ENCODE measurements at places on chromosomes 1 and 21.
A peak's percentile ranks its signal among the peaks of the same experiment; 100 is the strongest.

GRCh38 chr1:180309338-180309737 lies 79.3 kb downstream of the LHX4 start:
- no peak for DNase-seq

DNA sequence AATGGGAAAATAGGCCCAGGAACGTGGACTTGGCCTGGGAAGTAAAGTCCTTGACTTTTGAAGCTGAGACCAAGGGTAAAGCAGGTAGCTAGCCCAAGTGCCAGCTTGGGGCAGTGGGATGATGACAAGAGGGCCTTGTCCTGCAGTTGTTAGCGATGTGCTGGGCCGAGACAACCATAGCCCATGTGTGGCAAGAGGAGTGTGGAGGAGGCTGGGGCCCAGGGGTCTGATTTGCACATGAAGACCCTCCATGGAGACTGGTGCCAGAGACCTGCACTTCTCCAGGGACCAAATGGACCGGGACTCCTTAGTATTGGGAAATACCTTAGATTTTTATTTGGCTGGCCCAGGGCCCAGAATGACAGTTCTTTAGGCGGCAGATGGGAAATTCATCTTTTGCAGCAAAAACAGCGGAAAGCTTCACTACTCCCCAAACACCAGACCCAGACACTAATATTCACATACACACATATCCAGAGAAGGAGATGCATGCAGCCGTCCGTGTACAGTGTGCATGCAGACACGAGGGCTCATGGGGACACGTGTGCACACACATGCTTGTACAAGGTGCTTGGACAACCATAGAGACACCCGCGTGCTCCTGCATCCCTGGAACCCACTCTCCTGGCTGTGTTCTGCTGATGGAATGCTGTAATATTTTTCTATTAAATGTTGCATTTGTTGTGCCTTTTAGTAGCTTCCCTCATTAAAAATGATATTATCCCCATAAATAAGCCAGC lies 78.1 kb upstream of the CSF3R start:
- DNase-seq, result no peak

- no peak for DNase-seq
These were observed 1.7 kb upstream of the HLX start for GRCh38 chr1:220877377-220878095.

- DNase-seq, result no peak
These were observed 1.4 kb upstream of the KLHL21 start for GRCh38 chr1:6603915-6604558.

- peak; percentile 75 for DNase-seq
These were observed 199.4 kb downstream of the ZC3H11B start for GRCh38 chr1:219413536-219413935.

DNA sequence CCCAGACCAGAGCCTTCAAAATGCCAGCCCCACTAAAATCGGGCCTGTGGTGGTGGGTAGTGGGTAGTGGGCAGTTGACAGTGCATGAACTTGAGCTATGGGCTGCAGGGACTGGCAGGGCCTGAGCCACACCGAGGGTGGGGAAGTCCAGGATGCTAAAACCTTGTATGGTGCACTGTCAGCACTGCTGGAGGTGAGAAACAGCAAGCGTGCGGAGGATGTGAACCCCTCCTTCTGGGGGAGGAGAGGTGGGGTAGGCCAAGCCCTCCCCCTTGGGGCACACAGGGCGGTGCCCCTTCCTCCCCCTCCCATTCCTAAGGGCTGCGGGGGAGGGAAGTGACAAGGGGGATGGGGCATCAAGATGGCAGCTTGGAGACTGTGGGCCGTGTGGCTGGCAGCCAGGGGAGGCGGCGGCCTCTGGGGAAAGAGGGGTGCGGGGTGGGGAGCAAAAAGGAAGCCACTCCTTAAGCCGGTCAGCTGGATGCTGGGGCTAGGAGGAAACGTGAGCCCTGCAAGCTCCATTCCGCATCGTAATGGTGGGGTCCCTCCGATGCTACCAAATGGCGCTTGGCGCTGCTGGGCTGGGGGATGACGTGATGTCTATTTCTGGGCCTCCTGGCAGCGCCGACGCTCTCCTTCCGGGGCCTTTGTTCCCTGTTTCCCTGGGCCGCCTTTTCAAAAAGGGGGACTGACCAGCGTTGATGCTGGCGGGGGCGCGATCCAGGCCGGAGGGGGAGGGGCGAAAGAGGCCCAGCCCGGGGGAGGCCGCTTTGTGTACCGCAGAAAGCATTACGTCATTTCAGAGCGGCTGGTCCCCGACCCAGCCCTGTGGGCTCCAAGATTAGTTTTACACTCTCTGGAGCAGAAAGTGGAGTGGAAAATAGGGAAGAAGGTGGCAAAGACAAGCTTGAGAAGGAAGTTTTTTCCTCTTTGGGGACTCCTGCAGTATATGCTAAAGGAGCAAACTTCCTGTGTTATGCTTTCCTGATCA lies 809 bp downstream of the SYT11 start:
- peak; percentile 86 for DNase-seq
